ENCODE measurements at places on chromosomes 5 and 9. TPM values are rescaled to one million over a fixed set of nuclear protein-coding genes. Genes with fewer than 3 reads are reported as not detected.

The PCDHA11 gene
- total RNA-seq = not detected

The MAP1B gene
- 3.1 TPM for total RNA-seq

The HTR1A gene
- total RNA-seq = not detected

The PCDHGB4 gene
- 2.5 TPM for total RNA-seq

The PCDHB9 gene
- total RNA-seq = 0.12 TPM

The CFAP90 gene
- total RNA-seq = 0.58 TPM

The SDHA gene
- total RNA-seq = 195 TPM

The IQGAP2 gene
- 138 TPM for total RNA-seq

The MOB3B gene
- 2.3 TPM for total RNA-seq

The OR1L1 gene
- total RNA-seq = not detected

The COL5A1 gene
- total RNA-seq = 1.5 TPM

The IFNA2 gene
- not detected for total RNA-seq

The PCDHB2 gene
- not detected for total RNA-seq

The DMRT3 gene
- total RNA-seq = not detected

The FAM78A gene
- total RNA-seq = 1.00 TPM

The EPB41L4B gene
- total RNA-seq = 54.6 TPM

The SPAAR gene
- 1.4 TPM for total RNA-seq

The RNF20 gene
- total RNA-seq = 9.9 TPM

The IFNA21 gene
- not detected for total RNA-seq

The SOHLH1 gene
- total RNA-seq = not detected

The IL9 gene
- not detected for total RNA-seq

The PPP2R2B gene
- 0.23 TPM for total RNA-seq

The NOL8 gene
- 13.5 TPM for total RNA-seq

The EHMT1 gene
- 41.8 TPM for total RNA-seq

The BARHL1 gene
- total RNA-seq = not detected

The GRM6 gene
- total RNA-seq = not detected

The FBP2 gene
- total RNA-seq = not detected

The CEL gene
- 0.33 TPM for total RNA-seq

The NRARP gene
- total RNA-seq = 0.68 TPM

The CDH12 gene
- total RNA-seq = 0.77 TPM

The GDA gene
- total RNA-seq = 42.7 TPM

The BRD3 gene
- 21.4 TPM for total RNA-seq

The CDH9 gene
- total RNA-seq = not detected

The FAM114A2 gene
- 5.0 TPM for total RNA-seq

The ST8SIA4 gene
- total RNA-seq = 1.7 TPM

The PCDHA1 gene
- not detected for total RNA-seq

The ASPN gene
- 9.3 TPM for total RNA-seq

The HNRNPA0 gene
- 3.6 TPM for total RNA-seq

The AGPAT2 gene
- 343 TPM for total RNA-seq

The GSN gene
- total RNA-seq = 40.4 TPM

The EGR1 gene
- 11.0 TPM for total RNA-seq

The AK8 gene
- not detected for total RNA-seq

The CLTB gene
- total RNA-seq = 65.4 TPM

The BRD9 gene
- total RNA-seq = 11.6 TPM

The SPATA31A1 gene
- not detected for total RNA-seq

The PCDHB4 gene
- total RNA-seq = 0.22 TPM

The PTGER4 gene
- 4.4 TPM for total RNA-seq

The GARIN3 gene
- total RNA-seq = not detected

The ZER1 gene
- 14.9 TPM for total RNA-seq

The MARCHF3 gene
- 4.3 TPM for total RNA-seq

The PTGS1 gene
- 2.5 TPM for total RNA-seq
